ENCODE measurements at places on chromosomes 11 and 22. TPM values are rescaled to one million over a fixed set of nuclear protein-coding genes. Genes with fewer than 3 reads are reported as not detected.

ATL3 gene
- total RNA-seq: 72.2 TPM

OR1S2 gene
- total RNA-seq: not detected

HORMAD2 gene
- not detected for total RNA-seq

SYTL2 gene
- 17.4 TPM for total RNA-seq

ARHGAP20 gene
- total RNA-seq: 3.4 TPM

PPFIBP2 gene
- 48.1 TPM for total RNA-seq

E2F8 gene
- 4.2 TPM for total RNA-seq

TMEM41B gene
- total RNA-seq: 18.9 TPM

- DNase-seq: no peak
Observed at GRCh38 chr11:100674212-100674611, 12.9 kb upstream of the ARHGAP42 start.

DNA sequence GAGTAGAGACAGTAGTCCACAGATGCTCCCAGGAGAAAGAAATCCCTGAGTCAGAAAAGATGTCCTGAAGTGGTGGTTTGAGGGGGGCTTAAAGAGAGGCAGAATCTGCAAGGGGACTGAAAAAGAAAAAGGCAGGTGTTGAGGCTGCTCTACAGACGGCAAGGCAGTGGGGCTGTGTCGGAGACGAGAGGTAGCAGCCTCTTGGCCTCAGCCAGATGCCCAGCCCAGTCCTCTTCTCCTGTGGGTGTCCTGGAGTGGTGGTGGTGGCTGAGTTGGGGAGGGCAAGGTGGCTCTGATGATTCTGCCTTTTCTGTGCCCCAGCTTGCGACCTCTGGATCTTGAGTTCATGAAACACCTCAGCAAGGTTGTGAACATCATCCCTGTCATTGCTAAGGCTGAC lies 9.3 kb upstream of the WBP2NL start:
- DNase-seq: no peak

DNA sequence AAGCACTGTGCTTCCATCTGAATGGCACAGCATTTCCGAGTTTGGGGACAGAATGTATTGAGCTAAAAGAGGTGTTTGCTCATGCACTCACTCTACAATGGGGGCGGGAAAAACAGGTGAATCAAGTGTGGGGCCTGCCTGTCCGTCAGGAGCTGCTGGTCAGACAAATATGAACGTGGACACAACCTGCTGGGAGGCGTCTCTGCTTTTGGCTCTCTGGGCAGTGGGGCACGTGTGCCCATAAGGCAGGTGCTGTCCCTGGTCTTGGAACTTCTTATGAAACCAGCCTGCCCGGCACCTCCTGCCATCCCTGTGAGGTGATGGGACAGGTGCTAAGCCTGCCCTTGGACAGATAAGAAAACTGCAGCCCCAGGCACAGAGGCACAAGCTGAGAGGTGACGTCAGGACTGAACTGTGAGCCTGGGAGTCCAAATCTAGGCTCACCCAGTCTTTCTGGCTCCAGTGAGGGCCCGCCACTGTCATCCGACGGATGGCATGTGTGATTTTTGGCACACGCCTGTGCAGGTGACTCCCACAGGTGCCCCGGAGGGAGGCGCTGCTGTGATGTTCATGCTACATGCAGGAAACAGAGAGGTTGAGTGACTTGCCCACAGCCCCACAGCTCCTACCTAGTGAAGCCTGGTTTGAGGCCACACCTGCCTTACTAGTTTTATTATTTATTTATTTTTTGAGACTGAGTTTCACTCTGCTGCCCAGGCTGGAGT lies 51.6 kb downstream of the SMIM38 start:
- no peak for DNase-seq

DNA sequence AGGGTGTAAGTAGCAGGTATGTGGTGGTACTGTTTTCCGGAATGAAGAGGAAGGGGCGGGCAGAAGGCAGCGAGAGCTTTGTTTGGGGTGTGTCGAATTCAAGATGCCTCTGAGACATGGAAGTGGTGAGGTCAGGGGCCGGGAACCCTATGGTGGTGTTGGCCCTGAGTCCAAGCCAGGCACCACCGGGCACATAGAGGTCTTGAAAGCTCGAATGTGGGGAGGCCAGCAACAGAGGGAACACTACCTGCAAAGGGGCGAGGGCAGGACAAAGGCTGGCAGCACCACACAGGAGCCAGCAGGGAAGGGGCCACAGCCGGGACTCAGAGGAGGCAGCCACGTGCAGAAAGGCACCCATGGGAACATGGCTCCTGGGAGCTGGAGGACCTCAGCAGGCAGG lies 57.8 kb downstream of the CDKN1C start:
- DNase-seq: no peak

- no peak for DNase-seq
Observed at GRCh38 chr11:21038801-21039200, 369.4 kb downstream of the NELL1 start.

- DNase-seq: no peak
Observed at GRCh38 chr22:37080438-37080837, 28.9 kb downstream of the KCTD17 start.

GRCh38 chr22:46272762-46273431 lies 5.1 kb downstream of the TTC38 start:
- DNase-seq: no peak

GRCh38 chr11:117986981-117987574 lies 884 bp downstream of the IL10RA start:
- DNase-seq: no peak

DNA sequence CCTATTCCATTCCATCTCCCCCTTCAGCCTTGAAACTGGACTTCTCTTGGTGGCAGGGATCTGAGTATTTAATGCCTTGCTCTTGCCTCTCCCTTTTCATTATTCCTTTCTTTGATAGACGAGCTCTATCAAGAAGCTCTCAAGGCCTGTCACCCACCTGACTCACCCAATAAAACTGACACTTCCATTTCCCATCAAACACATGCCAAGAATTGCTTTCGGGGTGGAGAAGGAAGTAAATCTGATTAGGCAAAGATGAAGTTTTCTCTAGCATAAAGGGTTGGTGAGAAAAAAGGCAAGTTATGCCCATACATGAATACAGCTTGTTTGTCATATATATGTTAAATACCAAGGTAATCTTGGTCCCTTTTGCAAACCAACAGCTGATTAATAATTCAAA lies 34.9 kb upstream of the MYEOV start:
- no peak for DNase-seq

- DNase-seq: no peak
Observed at GRCh38 chr22:30783021-30783420, 88.3 kb downstream of the OSBP2 start.

DNA sequence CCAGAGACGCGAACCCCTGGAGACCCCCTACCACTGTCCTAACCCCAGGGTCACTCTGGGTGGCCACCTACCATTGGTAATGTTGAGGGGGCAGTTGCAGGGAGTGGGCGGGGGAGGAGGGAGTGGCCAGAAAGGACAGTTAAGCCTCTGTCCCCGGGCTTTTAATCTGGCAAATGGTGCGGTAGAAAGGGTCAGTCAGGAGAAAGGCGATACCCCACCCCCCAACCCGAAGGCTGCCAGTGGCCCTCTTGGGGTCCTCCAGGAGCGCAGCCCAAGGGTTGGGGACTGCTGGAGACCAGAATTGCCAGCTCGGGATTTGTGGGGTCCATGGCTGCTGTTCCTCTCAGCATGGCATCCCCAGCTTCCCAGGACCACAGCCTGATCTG lies 742 bp downstream of the P2RY2 start:
- DNase-seq: no peak

- DNase-seq: no peak
Observed at GRCh38 chr11:12148882-12149281, 38.5 kb downstream of the MICAL2 start.

GRCh38 chr11:83152264-83152663 lies 4.7 kb upstream of the PCF11 start:
- no peak for DNase-seq

- no peak for DNase-seq
Observed at GRCh38 chr11:15127341-15127740, 12.6 kb downstream of the INSC start.

DNA sequence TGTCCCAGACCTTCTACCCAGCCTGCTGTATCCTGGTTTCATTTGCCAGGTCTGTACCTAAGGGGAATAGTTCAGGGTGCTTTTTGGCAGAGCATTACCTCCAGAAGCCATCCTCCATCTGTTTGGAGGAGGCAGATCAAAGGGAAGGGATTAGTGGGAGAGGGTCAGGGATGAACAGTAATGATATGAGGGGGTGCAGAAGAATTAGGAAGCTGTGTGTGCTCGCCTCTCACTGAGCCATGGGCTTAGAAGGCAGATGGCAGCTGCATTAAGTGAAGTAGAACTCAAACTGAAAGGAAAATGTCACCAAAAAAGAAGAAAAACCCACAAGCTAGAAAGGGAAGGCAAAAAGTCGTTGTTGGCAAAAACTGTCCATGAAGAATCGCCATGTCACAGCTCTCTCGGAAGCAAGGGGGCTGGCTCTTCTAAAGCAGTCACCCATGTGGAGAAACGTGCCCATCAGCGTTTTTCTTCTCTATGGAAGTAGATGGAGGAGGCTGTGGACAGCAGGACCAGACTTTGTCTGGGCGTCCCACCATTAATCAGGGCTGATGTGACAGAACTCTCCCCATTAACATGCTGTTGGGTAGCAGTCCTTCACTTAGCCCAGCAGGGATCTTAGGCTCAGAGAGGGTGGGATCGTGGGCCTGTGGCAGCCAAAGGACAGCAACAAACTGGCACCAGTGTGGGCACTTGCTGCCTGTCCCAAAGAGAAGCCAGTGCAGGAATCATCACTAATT lies 46.8 kb downstream of the CEP164 start:
- no peak for DNase-seq

DNA sequence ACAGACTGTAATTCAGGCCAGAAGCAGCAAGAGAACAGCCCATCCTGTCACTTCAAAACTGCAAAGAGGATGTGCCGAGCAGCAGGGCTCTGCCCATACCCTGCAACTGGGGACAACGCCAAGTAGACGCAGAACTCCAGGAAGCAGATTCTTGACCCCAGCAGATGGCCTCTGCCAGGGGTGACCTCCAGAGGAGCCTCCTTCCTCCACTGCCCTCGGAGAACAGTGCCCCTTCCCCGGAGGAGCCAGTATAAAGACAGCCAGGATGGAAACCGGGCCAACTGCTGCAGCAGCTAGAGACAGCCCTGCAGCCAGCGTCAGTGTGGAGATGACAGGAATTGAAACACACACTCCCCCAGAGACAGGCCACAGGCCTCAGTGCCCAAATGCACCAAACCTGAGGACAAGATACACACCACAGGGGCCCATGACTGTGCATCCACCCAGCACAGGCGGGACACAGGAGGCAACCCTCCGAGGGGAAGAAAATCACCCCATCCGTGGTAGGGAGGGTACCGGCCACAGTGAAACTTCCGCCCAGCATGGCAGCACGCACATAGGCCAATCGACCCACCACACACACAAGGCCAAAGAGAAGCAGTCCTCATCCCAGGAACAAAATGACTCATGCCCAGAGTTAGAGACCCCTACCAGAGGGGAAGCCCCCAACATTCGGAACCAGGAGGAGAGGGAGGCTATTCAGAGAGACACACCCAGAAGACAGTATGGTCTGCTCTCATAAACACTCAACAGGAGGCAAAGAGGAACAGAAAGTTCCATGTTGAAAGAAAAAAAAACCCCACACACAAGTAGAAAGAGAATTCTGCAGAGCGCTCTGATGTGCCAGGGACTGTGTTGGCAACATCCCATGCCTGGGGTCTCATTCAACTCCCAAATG lies 5.6 kb downstream of the AHNAK start:
- no peak for DNase-seq

All from vagina (tissue), 2 donors.